ENCODE measurements at places on chromosomes 4 and X.

DNA sequence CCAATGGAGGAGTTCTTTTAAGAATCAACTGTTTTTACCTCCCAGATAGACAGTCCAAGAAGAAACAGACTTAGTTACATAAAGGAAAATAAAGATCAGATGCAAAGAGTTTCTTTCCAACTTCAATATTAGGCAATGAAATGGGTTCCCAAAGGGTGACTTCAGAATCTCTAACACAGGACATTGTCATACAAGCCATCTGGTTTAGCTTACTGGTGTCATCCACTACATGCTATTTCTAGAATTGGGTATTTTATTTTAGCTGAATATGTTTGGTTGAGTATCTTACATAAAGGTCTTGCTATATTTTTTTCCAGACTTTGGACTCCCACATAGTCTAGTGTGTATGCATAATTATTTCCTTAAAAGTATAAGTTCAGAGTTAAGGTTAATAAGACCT, 162.1 kb upstream of the SLC7A11 start:
- DNase-seq: no peak

DNA sequence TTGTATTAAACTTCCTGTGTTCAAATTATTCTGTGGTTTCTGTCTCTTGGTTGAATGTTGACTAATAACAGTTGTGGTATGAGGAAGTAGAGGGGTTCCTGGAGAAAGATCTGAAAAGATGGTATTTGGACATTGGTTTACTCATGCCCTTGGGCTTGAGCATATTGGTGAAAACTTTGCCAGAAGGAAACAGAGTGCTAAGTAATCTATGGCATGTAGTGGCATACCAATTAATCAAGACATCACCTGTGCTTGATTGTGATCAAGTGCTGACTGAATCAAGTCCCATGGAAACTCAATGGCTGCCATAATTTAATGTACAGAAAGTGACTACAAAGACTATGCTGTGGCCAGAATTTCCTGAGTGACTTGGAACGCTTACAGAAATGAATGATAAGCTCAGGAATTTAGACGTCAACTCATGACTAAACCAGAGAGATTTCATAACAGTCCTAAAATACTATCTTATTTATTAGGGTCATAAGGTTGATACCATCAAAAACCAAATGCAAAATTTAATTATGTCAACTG, 2062.9 kb downstream of the ARAP2 start:
- DNase-seq: no peak

- DNase-seq: no peak
Observed at GRCh38 chrX:120274145-120274544, 23.5 kb downstream of the ZBTB33 start.

- no peak for DNase-seq
Observed at GRCh38 chrX:65921363-65921762, 118.5 kb downstream of the VSIG4 start.

DNA sequence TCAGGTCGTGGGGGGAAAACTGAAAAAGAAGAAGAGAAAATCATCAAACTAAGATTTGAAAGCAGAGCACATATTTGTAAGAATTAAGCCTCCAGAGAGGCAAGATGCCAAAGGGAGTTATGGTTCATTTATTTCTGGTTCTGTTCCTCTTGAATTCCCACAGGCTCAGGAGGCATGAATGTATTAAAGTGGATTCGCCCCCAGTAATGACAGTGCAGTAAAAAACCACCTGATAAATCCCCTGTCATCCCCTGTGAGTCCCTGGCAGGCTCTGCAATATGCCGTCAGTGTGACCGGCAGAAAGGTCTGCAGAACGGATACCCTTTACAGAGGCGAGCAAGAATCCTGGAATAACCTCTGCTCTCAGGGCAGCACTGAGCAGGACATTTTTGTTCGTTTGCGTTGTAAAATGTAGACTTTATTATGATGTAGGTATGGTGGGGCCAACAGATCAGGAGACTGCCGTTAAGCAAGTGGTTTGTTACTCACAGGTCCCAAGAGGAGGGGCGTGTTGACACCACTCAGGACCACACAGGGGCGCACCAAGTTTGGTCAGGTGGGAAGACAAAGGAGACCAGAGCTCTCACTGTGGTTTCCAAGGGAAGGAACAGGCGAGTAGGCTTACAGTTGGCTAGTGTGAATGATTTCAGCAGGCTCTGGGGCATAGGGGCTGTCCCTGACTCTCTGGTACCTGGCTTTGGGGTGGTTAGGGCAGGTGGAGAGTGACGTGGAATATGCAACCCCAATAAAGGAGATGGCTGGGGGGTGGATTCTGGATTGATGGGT, 75.3 kb downstream of the DHRSX start:
- no peak for DNase-seq

DNA sequence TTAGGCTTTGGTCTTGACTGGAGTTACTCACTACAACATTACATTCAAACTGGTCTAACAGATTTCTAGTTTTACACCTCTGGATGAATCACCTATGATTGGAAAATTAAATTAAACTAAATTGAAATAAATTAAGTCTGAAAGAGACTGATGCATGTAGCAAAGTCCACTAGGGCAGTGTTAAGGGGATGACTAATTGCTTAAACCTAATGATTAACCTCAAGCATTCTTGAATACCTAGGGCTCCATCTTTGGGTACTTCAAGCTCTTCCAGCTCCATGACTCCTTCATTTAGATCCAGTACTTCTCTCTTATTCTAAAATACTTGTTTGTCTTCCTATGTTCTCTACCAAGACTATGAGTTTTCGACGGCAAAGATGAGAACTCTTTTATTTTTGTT, 86.8 kb downstream of the SH2D1A start:
- no peak for DNase-seq

- no peak for DNase-seq
Observed at GRCh38 chr4:89259301-89260028, 48.1 kb downstream of the GPRIN3 start.

- no peak for DNase-seq
Observed at GRCh38 chrX:131477498-131477897, 66.4 kb upstream of the OR13H1 start.

- no peak for DNase-seq
Observed at GRCh38 chr4:87017580-87018342, 83.0 kb downstream of the AFF1 start.

GRCh38 chr4:99816545-99817308, at the start of gene DAPP1:
TSS of gene DAPP1 (plus strand) at chr4:99816827. CDS start at chr4:99816914, 87 bp downstream.
- peak; percentile 96 for DNase-seq

- no peak for DNase-seq
Observed at GRCh38 chrX:56319165-56319564, 87.0 kb downstream of the KLF8 start.

DNA sequence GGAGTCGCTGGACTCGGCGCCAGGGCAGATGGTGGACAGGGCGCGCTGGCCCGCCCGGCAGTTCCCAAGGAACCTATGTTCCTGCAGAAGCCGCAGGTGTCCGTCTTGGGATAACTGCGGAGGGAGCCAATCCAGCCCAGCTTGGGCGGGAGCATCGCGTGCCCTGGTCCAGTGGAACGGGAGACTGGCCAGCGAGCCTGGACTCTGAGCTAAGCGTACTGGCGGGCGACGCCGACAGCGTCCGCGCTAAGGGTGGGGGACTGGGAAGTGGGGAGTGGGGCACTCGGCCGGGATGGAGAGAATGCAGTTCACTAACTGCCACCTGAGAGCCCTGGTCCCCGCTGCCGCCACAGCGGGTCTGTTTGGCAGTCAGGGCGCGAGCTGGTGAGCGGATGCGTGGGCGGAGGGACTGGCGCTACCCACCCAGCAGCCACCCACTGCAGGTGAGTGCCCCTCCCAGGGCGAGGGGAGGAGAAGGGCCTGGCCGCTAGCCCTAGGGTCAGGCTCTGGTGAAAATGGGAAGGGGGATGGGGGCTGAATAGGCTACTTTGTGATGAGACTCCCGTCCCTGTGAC, 1.3 kb upstream of the MAMLD1 start:
- DNase-seq: no peak

GRCh38 chr4:93896516-93896915, 68.0 kb downstream of the ATOH1 start:
- DNase-seq: no peak

- DNase-seq: no peak
Observed at GRCh38 chr4:103445377-103445776, 247.2 kb upstream of the CENPE start.

DNA sequence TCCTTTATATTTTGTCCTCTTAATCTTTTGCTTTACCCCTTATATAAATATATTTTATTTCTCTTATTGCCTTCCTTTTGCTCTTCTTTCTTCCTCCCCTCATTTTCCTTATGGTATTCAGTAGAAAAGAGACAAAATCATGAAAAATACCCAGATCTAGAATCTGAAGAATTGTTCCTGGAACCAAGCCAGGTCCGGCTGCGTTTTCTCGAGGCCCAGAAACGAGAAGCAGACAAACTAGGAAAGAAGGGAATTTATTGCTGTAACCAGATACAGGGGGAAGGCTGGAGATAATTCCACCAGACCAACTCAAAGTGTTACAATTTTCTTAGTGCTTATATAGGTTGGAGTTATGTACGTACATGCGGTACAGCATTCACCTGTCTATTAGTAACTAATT, 328.7 kb downstream of the GABRG1 start:
- DNase-seq: no peak

DNA sequence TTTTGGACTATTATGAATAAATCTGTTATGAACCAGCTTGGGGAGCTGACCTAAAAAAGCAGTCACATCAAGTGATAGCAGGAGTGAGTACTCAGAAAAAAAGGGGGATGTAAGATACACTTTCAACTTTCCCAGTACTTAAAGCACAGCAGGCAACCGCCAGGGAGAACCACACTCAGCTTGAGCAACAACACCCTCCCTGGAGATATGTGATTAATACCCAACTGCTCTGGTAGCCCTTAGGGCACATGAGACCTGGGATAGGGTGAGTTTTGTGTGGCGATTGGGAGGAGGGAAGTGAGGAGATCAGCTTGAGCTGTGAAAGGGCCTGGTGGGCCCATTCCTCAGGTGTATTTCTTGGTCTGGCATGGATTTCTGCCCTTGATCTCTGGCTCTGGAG, 220.3 kb upstream of the SFRP2 start:
- no peak for DNase-seq

DNA sequence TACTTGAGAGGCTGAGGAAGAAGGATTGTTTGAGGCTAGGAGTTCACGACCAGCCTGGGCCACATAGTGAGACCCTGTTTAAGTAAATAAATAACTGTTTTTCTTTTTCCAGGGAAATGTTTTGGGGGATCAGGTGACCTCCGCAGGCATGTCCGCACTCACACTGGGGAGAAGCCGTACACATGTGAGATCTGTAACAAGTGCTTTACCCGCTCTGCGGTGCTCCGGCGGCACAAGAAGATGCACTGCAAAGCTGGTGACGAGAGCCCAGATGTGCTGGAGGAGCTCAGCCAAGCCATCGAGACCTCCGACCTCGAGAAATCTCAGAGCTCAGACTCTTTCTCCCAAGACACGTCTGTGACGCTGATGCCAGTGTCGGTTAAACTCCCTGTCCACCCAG, 30.5 kb downstream of the ZBTB49 start:
- no peak for DNase-seq

GRCh38 chr4:183853548-183853940, 51.6 kb upstream of the STOX2 start:
- DNase-seq: no peak

GRCh38 chr4:101198682-101199339, 148.5 kb downstream of the PPP3CA start:
- DNase-seq: no peak

DNA sequence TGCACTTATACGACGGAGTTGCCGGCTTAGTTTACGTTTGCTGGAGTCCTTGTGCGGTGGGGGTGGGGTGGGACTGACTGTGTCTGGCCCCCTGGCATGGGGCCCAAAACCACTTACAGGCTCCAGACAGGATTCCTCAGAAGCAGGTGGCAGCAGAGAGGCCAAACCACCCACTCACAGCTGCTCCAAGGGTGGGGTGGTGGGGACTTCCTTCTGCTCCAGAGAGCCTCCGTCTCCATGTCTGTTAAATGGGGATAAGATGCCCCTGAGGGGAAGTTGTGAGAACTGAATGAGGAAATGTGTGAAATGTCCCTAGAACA, 36.7 kb downstream of the PSAPL1 start:
- DNase-seq: no peak

All from GM12864 (cell line).